ENCODE measurements at places on chromosomes 3 and 15.

GRCh38 chr15:88690331-88690730 is 51.5 kb downstream of the ISG20 start:
- no peak for DNase-seq

GRCh38 chr3:62229908-62230307 is 143.4 kb downstream of the FEZF2 start:
- no peak for DNase-seq

DNA sequence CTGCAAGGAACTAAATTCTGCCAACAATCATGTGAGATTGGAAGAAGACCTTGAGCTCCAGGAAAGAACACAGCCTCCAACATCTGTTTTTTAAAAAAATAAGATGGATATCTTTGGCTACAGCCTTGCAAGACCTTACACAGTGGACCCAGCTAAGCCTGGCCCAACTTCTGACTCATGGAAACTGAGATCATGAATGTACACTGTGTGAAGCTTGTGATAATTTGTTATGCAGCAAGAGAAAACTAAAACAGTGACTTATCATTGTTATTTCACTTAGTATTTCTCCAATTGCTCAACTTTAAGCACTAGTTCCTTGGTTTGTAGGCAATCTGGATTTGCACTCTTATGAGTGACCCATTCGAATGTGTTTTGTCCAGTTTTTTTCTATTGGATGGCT is 29.3 kb downstream of the SHQ1 start:
- no peak for DNase-seq

GRCh38 chr3:189570916-189571315 is 60.3 kb upstream of the TP63 start:
- DNase-seq, result no peak

DNA sequence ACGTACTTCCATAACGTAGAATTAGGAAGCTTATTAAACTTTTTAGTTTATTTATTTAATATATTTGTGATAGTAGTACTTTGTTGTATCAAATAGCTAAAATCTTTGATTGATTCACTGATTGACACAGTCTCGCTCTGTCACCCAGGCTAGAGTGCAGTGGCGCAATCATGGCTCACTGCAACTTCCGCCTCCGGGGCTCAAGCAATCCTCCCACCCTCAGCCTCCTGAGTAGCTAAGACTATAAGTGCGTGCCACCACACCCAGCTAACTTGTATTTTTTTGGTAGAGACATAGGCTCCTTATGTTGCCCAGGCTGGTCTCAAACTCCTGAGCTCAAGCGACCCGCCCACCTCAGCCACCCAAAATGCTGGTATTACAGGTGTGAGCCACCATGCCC is 5.7 kb downstream of the APH1B start:
- no peak for DNase-seq

DNA sequence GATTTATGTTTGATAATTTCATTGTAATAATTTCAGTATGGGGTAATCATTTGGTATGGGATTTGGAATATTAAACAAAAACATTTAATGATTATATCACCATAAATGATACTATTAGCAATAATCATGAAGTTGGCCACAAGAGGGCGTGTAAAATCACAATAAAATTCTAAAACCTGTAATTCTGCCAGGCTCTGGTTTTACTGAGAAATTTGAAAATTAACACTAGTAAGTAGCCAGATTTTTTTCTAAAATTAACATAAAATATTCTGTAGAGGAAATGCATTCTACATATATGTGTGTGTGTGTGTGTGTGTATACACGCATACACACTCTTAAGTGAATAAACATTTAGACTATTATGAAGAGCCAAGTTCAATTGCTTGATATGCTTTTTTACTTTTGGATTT is 40.5 kb downstream of the FEZF2 start:
- DNase-seq, result no peak

- DNase-seq, result no peak
Measured at GRCh38 chr15:29888646-29889045, 66.4 kb upstream of the TJP1 start.

DNA sequence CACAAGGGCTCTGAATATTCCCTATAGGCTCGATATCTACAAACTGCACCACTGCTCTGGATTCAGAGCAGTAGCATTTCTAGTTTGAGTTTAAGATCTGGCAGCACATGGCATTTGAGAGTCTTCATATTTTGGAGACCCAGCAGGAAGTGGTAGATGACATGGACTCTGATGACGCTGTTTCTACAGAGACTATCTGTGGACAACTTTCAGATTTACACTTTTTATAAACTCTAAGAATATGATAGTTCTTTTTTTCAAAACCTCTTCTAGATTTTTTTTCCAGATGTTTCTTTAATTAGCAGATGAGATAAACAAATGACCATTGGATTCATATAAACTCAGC is 35.8 kb downstream of the ARMC8 start:
- DNase-seq, result no peak

DNA sequence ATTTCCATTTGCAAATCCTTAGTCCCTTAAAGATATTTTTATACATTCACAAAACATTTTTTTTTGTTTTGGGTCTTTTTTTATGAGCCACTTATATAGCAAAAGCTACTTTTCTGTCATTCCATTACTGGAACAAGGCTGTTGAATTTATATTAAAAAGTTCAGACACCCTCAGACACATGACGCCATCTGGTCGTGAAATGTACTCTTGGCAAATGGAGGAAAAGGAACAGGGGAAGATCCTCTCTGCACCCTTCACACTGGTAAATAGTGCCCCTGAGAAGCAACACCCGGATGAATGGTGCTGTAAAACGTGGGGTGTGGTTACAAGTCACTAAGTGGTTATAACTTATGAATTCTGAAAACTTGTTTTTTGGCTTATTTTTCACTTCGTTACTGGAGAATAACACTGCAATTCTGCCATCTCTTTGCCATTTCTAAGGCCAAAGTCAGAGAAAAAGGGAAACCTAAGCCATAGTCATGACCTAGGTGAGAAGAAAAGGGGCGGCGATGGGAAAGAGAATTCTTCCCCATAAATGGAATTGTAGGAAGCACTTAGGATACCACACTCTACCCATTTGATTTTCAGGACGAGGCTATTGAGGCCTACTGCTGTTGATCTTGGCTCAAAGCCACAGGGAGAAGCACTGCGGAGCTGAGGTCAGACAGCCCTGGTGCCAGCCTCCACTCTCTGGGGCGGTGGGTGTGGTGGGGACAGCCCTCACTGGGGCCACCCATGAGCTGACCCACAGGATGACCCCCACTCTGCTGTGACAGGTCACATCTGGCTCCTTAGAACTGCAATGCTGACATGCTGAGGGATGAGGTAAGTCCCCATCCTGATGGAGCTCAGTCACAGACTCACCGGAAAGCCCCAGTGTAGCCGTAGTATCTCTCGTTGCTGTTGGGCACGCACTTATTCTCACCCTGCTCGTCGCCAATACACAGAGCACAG is 21.9 kb downstream of the LTF start:
- DNase-seq, result no peak

GRCh38 chr15:80549654-80550053 is 145.5 kb upstream of the ABHD17C start:
- no peak for DNase-seq

DNA sequence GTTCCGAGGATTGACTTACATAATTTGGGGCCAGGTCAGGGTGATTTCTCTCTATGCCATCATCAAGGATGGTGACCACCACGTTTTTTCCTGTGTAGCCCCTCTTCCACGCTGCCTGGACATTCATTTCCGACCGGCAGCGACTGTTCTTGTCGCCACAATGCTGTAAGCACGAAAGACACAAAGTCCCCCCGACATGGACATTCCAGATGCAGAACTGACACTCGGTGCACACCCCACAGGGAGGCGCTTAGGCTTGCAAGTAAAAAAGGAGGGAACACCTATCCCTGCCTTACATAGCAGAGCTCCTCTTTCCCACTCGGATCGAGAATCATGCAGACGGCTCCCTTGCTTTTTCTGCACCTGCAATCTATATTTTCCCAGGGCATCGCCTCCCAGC is 58.2 kb downstream of the PCSK6 start:
- DNase-seq, result no peak

- DNase-seq, result peak; percentile 63
Measured at GRCh38 chr3:172107403-172107802, 68.0 kb downstream of the FNDC3B start.

GRCh38 chr3:10142707-10143560 is 1.4 kb downstream of the VHL start:
- DNase-seq, result no peak

- no peak for DNase-seq
Measured at GRCh38 chr3:50655009-50655830, 19.5 kb upstream of the DOCK3 start.

DNA sequence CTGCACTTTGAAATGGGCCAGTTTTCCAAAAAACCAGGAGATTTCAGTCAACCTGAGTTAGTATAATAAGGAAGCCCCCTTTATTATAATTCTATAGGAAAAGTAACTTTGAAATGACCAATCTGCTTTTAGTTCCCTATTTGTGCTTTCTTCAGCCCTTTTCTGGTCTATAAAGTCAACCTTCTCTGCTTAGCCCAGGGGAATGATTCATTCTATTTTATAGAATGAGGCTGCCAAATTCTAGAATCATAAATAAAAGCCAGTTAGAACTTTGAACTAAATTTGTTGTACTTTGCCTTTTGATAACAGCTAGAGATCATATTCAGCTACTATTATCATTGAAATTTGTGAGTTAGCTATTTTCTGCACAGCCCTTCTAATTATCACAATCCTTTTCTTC is 24.7 kb downstream of the CIP2A start:
- no peak for DNase-seq

DNA sequence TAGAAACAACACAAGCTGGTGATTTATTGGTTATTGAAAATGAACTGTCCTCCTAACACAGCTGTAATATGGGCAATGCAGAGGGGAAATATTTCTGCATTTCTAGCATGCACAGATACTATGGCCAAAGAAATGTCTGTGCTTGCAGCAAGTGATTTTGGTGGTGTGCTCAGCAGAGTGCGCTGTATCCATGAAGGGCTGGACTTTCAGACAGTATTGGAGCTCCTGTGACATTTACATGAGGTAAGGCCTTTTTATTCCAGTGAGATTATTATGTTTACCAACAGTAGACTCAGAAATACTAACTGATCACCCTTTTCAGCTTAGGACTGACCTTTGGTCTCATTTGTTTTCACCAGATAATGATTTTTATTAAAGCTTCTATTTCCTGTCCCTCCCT is 1302.6 kb upstream of the EPHA6 start:
- no peak for DNase-seq

DNA sequence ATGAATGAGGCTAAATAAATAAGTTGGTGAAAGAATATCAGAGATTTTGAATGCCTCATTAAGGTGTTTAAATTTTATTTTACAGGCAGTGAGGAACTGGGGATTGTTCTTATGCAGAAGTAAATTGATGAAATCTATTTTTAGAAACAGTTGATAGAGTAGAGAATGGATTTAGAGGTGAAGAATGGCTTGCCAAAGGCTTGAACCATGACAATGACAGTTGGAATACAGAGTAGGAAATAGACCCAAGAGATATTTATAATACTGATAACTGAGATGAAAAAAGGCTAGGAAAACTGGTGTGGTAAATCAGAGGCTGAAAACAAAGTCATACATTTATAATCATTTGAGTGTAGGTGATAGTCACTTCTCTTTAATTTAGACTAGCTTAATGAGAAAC is 39.0 kb upstream of the RBMS3 start:
- DNase-seq, result no peak

GRCh38 chr15:39400821-39401550 is 179.9 kb upstream of the THBS1 start:
- no peak for DNase-seq

- no peak for DNase-seq
Measured at GRCh38 chr15:76460871-76461270, 124.3 kb downstream of the ISL2 start.
